ENCODE measurements at places on chromosomes 16 and 17.
A peak's percentile ranks its signal among the peaks of the same experiment; 100 is the strongest.

DNA sequence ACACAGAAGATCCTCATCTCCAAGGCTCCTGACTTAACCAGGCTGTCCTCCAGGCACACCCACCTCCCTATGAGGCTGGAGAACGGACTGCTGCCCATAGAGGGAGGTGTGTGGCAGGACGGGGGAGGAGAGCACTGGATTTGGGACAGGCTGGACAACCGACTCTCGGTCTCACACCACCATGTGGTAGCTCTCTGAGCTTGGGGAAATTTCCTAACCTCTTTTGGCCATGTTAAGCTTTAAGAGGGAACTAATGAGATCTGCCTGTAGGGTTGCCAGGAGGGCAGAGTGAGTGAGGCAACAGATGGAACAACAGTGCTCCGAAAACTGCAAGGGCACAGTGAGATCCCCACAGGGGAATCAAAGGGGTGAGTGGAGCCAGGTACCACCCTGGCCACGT, 32.7 kb downstream of the RHBDL3 start:
- DNase-seq = peak; percentile 29

- DNase-seq = no peak
These were observed 8.2 kb downstream of the STX1B start for GRCh38 chr16:31002250-31002700.

GRCh38 chr16:74652249-74652648, 14.4 kb downstream of the RFWD3 start:
- DNase-seq = no peak

DNA sequence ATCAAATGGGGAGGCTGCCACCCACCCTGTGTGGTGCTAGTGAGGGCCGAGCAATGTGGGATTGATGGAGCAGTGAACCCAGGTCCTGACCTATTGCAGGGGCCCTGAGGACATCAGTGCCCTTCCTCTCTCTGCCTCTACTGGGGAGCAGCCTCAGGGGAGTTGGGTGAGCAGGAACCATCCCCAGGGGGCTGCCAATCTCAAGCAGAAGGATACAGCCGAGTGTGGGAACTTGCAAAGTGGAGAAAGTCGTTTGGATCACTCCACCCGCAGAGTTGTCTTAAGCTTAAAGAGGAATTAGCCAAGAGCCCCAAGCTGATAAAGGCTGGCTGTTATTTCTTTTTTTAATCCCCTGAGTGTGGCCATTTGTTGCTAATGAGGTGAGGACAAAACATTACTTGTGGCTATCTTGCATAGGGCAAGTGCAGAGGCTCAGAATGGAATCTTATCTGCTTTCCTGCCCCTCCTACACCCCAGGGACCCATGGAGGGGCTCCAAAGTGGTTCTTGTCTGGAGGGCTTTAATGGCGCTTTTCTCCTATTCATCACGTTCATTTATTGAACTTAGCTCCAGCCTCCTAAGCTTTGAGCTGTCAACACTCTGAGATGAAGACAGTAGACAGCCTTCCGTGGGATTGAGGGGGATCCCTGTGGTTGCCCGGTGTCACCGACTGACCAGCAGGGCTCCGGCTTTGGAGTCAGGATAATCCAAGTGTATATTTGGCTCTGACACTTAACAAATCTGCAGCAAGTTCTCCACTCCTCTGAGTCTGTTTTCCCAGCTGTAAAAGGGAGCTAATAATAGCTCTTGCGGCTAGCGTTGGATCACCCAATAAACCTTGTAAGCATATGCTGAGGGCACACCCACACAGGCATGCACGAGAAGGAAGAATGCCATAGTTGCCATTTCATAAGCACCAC, 45.1 kb downstream of the MYH11 start:
- DNase-seq = peak; percentile 97

GRCh38 chr17:3697103-3697476, 1.1 kb upstream of the P2RX5 start:
- no peak for DNase-seq

- DNase-seq = peak; percentile 63
These were observed 321.9 kb upstream of the PMFBP1 start for GRCh38 chr16:72493716-72494415.

- DNase-seq = no peak
These were observed 1.2 kb downstream of the SLC9A5 start for GRCh38 chr16:67250045-67250327.

GRCh38 chr16:12184419-12184917, 207.9 kb downstream of the SNX29 start:
- no peak for DNase-seq

DNA sequence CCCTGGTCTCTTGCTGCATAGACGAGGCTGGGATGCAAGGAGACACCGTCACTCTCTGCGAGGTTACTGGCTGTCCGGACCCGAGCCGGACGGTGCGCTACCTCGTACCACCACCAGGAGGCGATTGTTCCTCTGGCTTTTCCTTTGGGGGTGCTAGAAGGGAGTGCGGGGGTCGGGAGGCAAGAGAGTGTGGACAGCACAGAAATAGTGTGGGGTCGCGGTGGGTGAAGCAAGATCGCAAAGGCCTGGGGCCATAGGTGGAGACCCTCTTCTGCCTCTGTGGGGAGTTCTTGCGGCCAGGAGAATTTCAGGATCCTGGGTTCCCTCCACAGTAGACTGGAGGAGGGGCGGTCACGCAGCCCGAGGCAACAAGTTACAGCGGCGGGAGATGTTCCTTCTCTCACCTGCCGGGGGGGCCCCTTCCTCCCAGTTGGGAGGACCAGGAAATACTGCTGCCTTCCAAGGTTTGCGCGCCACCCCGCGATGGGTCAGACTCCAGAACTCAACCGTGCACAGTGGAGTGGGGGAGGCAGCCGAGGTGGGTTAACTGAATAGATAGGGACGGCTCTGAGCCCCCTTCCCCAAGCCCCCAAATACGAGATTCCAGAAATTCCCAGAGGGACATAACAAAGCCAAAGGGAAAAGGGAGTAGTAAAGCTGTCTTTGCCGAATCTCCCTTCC, 6.9 kb downstream of the PHOSPHO1 start:
- no peak for DNase-seq

DNA sequence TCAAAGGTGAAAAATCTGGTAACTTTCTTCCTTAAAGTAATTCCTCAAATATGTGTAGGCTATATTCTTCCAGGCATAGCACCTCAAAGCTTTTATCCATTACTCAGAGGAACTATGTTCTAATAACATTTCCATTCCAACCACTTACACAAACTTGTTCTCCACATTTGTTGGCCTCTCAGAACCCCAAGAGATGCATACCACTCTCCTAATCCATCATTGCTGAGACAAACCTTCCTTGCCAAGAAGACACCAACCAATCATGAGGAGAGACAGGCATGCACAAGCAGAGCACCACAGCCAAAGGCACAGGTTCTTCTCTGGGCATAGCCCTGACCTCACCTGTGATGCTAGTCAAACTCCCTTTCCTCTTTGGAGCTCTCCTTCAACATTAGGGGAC, 20.9 kb downstream of the CDH11 start:
- peak; percentile 49 for DNase-seq

DNA sequence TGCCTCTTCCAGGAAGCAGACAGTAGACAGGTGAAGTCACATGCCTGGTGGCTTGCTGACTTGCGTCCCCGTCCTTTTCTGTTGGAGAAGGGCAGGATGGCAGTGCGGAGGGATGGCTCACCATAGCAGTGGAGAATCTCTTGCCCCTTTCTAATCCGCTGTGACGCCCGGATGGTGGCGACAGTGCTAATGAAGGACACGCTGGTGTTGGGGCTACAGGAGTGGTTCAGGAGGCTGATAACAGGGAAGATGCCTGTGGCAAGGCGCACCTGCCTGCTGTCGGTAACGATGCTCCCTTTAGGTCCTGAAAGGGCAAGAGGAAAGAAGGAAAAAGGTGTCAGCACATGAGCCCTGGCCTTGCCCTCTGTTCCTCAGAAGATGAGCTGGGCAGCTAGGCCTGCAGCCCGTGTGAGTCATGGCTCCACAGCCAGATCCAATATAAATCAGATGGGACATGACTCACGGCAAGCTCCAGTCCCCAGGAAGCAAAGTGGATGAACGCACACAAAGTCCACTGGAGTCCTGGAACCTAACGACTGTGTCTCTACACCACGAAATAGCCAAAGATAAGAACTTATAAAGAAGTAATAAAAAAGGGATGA, 25.5 kb downstream of the SERPINF1 start:
- DNase-seq = peak; percentile 90

GRCh38 chr16:50834701-50835100, 92.8 kb downstream of the CYLD start:
- DNase-seq = no peak

DNA sequence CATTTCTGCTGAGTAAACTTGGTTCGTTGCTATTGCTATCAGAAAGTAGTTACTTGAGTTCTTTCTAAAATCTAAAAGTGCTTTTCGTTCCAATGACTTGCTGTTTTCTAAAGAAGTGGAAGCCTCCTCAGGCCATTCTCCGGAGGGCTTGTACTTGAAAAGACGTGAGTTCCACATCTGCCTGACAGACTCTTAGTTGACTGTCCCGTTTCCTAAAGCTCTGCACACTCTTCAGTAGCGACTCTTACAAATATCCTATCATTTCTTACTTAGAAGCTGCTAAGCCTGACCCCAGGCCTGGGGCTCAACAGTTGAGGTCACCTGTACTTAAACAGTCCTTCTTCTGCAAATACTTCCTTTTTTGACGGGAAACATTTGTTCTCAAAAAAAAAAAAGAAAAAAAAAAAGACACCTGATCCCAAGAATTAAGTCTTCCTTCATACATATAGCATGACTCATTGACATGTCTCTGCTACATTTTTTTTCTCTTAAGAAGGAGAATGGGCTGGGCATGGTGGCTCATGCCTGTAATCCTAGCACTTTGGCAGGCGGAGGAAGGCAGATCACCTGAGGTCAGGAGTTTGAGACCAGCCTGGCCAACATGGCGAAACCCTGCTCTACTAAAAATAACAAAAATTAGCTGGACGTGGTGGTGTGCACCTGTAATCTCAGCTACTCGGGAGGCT, 61.5 kb downstream of the DHRS7C start:
- peak; percentile 6 for DNase-seq

GRCh38 chr17:30840771-30841170, 9.0 kb downstream of the ATAD5 start:
- no peak for DNase-seq

DNA sequence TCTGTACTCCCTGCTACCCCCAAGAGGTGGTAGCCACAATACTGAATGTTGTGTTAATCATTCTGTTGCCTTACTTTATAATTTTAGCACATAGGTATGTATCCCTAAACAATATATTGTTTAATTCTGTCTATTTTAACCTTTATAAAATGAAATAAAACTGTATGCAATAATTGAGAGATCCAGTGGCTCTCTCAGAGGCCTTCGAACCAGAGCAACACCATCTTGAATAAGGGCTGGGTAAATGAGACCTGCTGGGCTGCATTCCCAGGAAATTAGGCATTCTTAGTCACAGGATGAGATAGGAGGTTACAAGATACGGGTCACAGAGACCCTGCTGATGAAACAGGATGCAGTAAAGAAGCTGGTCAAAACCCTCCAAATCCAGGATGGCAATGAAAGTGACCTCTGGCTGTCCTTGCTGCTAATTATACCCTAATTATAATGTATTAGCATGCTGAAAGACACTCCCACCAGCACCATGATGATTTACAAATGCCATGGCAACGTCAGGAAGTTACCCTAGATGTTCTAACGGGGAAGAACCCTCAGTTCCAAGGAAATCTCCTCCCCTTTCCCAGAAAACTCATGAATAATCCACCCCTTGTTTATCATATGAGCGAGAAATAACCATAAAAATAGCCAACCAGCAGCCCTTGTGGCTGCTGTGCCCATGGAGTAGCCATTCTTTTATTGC, 2.0 kb upstream of the CANT1 start:
- peak; percentile 43 for DNase-seq

- no peak for DNase-seq
These were observed 35.0 kb downstream of the DEF8 start for GRCh38 chr16:89983536-89983935.

DNA sequence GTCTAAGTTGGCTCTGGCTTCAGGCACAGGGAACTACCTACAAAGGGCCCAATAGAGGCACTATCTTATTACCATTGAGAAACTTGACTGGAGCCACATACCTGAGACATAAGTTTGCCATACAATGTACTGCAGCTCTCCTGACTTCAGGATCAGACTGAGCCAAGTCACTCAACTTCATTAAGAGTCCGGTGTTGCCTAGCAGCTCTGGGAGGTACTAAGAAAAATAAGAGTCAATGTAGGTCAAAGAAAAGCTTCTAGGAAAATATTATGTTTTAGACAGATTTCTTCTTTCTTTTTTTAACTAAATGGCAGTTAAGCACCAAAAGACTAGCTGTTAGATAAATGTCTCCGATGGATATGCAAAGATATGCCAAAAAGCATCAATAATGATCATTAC, 5.7 kb downstream of the HEATR6 start:
- no peak for DNase-seq

GRCh38 chr16:70156207-70156978, 17.2 kb upstream of the CLEC18C start:
- DNase-seq = no peak

- DNase-seq = peak; percentile 54
These were observed 53.7 kb downstream of the SNX20 start for GRCh38 chr16:50627419-50627818.

- DNase-seq = no peak
These were observed 45.8 kb downstream of the COX4I1 start for GRCh38 chr16:85845266-85845665.

DNA sequence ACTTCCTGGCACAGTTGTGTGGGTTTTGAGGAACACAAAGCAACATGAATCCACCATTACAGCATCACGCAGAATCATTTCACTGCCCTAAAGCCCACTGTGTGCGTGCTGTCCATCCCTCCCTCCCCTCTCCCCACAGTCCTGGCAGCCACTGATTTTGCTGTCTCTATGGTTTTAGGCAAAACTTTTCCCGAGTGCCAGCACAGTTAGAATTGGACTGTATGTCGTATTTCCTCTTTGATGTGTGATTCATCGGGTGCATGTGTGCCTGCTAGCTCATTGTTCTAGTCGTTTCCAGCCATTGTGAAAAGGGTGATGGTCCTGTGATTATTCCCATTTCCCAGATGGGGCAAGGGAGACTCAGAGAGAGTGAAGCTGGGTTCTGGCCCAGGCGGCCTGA, 12.7 kb downstream of the KLHL36 start:
- peak; percentile 23 for DNase-seq

- DNase-seq = no peak
These were observed 2288.4 kb downstream of the TP53TG3F start for GRCh38 chr16:35747658-35748455.

- peak; percentile 58 for DNase-seq
These were observed at the start of gene KCNH4 for GRCh38 chr17:42180922-42181850. TSS of gene KCNH4 (minus strand) at chr17:42181142. CDS start at chr17:42180945, 197 bp downstream.

DNA sequence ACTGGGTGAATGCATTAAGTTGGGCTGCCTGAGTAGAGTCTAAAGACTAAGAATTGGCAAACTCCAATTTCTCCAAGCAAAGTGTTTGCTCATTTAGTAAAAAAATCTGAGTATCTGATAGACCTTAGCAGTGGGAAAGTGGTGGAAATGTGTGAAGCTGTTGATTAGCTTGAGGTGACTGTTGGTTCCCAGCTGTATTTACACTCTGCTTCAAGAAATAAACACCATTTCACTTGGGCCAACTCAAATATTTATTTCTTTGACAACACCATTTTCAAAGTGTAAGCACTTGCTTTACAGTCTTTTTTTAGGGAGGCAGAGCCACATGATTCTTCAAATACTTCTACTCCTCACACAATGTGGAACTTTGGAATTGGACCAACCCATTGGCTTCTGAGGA, 8.7 kb downstream of the KCTD19 start:
- no peak for DNase-seq

GRCh38 chr17:47176389-47176826, 12.7 kb downstream of the CDC27 start:
- DNase-seq = no peak

Data from AG10803 (cell line).